Spleen (tissue), 13 donors: ENCODE measurements at places on chromosomes 11 and 22. TPM values are rescaled to one million over a fixed set of nuclear protein-coding genes. Genes with fewer than 3 reads are reported as not detected.

- H3K4me3 ChIP-seq: peak overlapping the region; percentile 87
- H3K4me1 ChIP-seq: peaks cover 46% of the 10 kb centered on the region
- peak overlapping the region; percentile 51 for H3K27ac ChIP-seq
- H3K27me3 ChIP-seq: no peaks in the 10 kb centered on the region
- no peak for DNase-seq
- peaks cover 3% of the 10 kb centered on the region for H3K36me3 ChIP-seq
Observed at GRCh38 chr11:66289548-66290329, 796 bp upstream of the YIF1A start.

- no peaks in the 10 kb centered on the region for H3K27me3 ChIP-seq
- no peaks in the 10 kb centered on the region for H3K4me1 ChIP-seq
- no peak overlapping the region for H3K4me3 ChIP-seq
- no peak overlapping the region for H3K27ac ChIP-seq
- H3K36me3 ChIP-seq: no peaks in the 10 kb centered on the region
Observed at GRCh38 chr11:57539342-57539741, 1.9 kb downstream of the SMTNL1 start.

DNA sequence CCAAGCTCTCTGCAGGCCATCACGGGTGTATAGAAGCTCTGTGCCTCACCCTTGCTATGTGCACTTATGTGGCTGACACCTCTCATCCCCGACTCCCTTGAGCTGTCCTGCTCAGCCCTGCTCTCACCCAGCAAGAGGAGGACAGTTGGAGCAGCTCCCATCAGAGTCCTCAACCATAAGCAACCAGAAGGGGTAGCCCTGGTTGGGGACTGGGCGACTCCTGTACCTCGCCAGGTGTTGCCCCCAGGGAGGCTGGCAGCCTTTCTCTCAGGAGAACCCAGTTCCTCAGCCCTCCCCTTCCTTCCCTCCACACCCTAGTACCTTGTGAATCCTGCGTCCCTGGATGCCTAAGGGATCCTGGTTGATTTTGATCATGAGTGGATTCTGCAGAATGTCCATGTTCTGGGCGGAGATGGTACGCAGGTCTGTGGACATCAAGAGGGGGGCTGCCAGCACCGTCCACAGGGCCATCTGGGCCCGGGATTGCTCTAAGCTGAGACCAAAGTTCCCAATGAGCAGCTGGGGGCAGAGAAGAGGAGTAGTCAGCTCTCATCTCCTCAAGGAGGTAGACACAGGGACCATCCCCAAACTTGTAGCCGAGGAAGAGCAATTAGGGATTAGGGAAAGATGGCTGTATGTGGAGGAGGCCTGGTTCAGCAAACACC lies 8.0 kb downstream of the NAGA start:
- H3K36me3 ChIP-seq: peaks cover 70% of the 10 kb centered on the region
- H3K27ac ChIP-seq: no peak overlapping the region
- no peaks in the 10 kb centered on the region for H3K27me3 ChIP-seq
- DNase-seq: peak; percentile 36

DNA sequence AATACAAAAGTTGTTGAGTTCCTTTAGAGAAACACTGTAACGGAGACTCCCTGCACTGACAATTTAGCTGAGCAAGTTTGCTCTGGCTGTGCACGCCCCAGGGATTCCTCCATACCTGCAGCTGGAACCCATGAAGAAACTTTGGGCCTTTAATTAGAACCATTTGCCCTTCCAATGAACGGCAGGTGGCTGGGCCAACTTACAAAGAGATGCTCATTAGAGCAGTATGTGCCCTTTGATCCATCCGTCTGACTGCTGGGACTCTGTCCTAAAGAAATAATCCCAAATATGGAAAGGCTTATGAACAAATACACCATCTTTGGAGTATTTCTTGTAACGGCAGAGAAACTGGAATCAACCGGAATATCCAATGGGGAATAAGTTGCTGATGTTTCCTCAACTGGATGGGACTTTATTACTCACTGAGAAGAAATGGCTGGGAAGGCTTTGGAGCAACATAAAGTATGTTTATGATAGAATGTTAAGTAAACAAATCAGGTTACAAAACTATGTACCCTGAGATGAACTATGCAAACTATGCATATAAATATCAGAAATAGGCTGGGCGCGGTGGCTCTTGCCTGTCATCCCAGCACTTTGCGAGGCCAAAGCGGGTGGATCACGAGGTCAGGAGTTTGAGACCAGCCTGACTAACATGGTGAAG lies 24.4 kb upstream of the FBLN1 start:
- H3K4me1 ChIP-seq: no peaks in the 10 kb centered on the region
- peak; percentile 12 for DNase-seq
- no peak overlapping the region for H3K4me3 ChIP-seq
- H3K27ac ChIP-seq: no peak overlapping the region

GRCh38 chr11:57514538-57515331 lies 767 bp downstream of the SLC43A1 start:
- DNase-seq: peak; percentile 91
- H3K27me3 ChIP-seq: no peaks in the 10 kb centered on the region
- peaks cover 8% of the 10 kb centered on the region for H3K4me1 ChIP-seq
- H3K4me3 ChIP-seq: peak overlapping the region; percentile 89
- H3K36me3 ChIP-seq: no peaks in the 10 kb centered on the region

GRCh38 chr11:115623021-115623451 lies 118.8 kb upstream of the CADM1 start:
- H3K4me3 ChIP-seq: no peak overlapping the region
- peak; percentile 80 for DNase-seq
- peak overlapping the region; percentile 47 for H3K27ac ChIP-seq
- peaks cover 15% of the 10 kb centered on the region for H3K4me1 ChIP-seq
- no peaks in the 10 kb centered on the region for H3K36me3 ChIP-seq

- no peaks in the 10 kb centered on the region for H3K36me3 ChIP-seq
- H3K27ac ChIP-seq: peak overlapping the region; percentile 96
- H3K4me1 ChIP-seq: peaks cover 25% of the 10 kb centered on the region
- H3K27me3 ChIP-seq: no peaks in the 10 kb centered on the region
- no peak for DNase-seq
Observed at GRCh38 chr11:63680834-63681320, 423 bp upstream of the RTN3 start.

The OR5B21 gene
- 2.6 TPM for total RNA-seq

GRCh38 chr11:44047298-44047697 lies 483 bp upstream of the ACCSL start:
- no peaks in the 10 kb centered on the region for H3K36me3 ChIP-seq
- no peaks in the 10 kb centered on the region for H3K4me1 ChIP-seq
- no peak overlapping the region for H3K4me3 ChIP-seq
- no peak overlapping the region for H3K27ac ChIP-seq

DNA sequence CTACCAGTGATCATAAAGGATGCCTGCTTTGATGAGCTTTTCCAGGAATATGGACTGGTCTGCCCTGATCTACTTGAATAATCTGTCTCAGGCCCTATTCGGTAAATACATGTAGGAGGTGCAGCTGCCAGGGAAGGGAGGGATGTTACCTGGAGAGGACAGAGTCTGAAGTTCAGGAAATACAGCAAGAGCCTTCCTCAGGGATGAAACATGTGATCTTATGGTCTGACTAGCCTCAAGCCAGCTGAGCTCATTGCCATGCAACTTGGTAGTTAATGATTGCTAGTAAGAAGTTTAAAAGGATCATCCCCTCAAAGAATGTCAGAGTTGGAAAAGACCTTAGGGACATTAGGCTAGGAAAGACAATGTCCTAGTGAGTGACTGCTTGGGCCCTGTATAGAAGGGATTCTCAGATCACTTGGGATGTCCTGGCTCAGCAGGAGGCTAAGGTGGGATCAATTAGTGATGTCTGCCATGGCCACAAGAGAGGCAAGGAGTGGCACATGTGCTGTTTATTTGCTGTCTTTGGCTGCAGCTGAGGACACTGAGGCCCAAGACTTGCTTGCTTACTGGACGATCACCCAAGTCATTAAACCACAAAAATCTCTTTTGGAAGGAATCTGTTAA lies 18.5 kb downstream of the PTPRJ start:
- H3K4me1 ChIP-seq: peaks cover 51% of the 10 kb centered on the region
- H3K27ac ChIP-seq: peak overlapping the region; percentile 6
- no peaks in the 10 kb centered on the region for H3K36me3 ChIP-seq
- peak; percentile 9 for DNase-seq

- no peak overlapping the region for H3K27ac ChIP-seq
- H3K4me3 ChIP-seq: no peak overlapping the region
- H3K4me1 ChIP-seq: no peaks in the 10 kb centered on the region
- no peak for DNase-seq
Observed at GRCh38 chr11:105574974-105575373, 34.9 kb upstream of the GRIA4 start.

GRCh38 chr22:31947296-31947695 lies 3.0 kb downstream of the YWHAH start:
- H3K27me3 ChIP-seq: no peaks in the 10 kb centered on the region
- peaks cover 33% of the 10 kb centered on the region for H3K36me3 ChIP-seq
- peak overlapping the region; percentile 17 for H3K4me3 ChIP-seq
- H3K4me1 ChIP-seq: peaks cover 3% of the 10 kb centered on the region

- no peak for DNase-seq
- no peaks in the 10 kb centered on the region for H3K4me1 ChIP-seq
- H3K4me3 ChIP-seq: no peak overlapping the region
Observed at GRCh38 chr22:44311104-44311854, 1.5 kb downstream of the SHISAL1 start.

The CTSD gene
- total RNA-seq: 706 TPM

DNA sequence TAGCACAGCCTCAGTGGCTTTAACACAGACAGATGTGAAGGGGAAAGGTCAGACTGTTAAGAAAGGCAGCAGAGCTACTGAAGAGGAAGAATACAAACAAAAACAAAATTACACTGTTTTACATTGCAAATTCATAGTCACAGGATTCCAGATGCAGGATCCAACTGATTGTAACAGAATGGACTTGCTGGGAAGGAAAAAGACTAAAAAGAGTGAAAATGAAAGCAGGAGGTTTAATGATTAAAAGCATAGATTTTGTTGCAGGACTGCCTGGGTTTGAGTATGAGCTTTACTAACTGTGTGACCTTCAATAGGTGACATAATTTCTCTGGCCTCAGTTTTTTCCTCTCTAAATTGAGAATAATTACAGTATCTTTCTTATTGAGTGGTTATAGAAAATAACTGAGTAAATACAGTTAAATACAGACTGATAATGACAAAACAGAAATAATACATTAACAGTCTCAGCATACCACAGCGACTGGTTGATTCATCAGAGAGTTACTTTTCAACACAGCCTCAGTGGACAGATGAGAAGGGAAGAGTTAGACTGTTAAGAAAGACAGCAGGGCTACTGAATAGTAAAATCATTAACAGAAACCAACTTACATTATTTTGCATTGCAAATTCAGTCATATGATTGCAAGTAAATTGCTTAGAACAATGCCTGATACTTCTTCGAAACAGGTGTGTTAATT lies 704.2 kb upstream of the TENM4 start:
- no peaks in the 10 kb centered on the region for H3K27me3 ChIP-seq
- no peak overlapping the region for H3K27ac ChIP-seq
- no peaks in the 10 kb centered on the region for H3K4me1 ChIP-seq

The OR52E8 gene
- total RNA-seq: not detected

- peaks cover 31% of the 10 kb centered on the region for H3K4me1 ChIP-seq
- H3K4me3 ChIP-seq: peak overlapping the region; percentile 53
- DNase-seq: peak; percentile 75
- H3K27ac ChIP-seq: peak overlapping the region; percentile 55
Observed at GRCh38 chr11:111541254-111542061, 938 bp downstream of the LAYN start.

The TYR gene
- not detected for total RNA-seq

- DNase-seq: no peak
- H3K27ac ChIP-seq: no peak overlapping the region
- H3K4me3 ChIP-seq: no peak overlapping the region
- no peaks in the 10 kb centered on the region for H3K36me3 ChIP-seq
- H3K4me1 ChIP-seq: no peaks in the 10 kb centered on the region
Observed at GRCh38 chr11:29300420-29300819, 716.4 kb downstream of the KCNA4 start.

GRCh38 chr22:38755155-38755910 lies 465 bp downstream of the SUN2 start:
- peak overlapping the region; percentile 80 for H3K4me3 ChIP-seq
- H3K4me1 ChIP-seq: peaks cover 83% of the 10 kb centered on the region
- peak overlapping the region; percentile 94 for H3K27ac ChIP-seq
- H3K36me3 ChIP-seq: peaks cover 15% of the 10 kb centered on the region
- H3K27me3 ChIP-seq: no peaks in the 10 kb centered on the region

The ANGPTL5 gene
- total RNA-seq: not detected

- no peaks in the 10 kb centered on the region for H3K27me3 ChIP-seq
- H3K36me3 ChIP-seq: no peaks in the 10 kb centered on the region
- H3K27ac ChIP-seq: peak overlapping the region; percentile 95
Observed at GRCh38 chr22:37610480-37611129, 2.0 kb downstream of the GGA1 start.

The TRPM5 gene
- total RNA-seq: not detected

The IL17REL gene
- total RNA-seq: 0.23 TPM

The TMEM45B gene
- total RNA-seq: 2.8 TPM

DNA sequence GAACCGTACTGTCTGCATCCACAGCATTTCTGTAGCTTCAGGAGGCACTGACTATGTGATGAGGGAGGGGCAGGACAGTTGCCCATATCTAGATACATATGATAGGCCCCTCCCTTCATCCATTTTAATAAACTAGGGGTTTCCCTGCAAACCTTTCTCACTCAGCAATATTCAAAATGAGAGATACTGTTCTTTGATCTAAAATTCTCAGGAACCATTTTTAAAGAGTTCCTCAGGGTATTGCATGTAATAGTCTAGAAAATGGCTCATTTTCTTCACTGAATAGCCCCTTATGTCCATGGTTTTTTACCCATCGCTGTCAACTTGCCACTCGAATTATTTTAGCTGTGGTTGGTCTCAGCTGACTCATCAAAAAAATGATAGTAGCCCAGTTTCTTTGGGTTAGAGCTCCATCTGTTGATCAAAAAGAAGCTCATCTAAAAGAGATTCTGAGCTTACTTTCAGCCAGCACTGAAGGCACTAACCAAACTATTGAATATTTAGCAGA lies 37.0 kb upstream of the DNAJB7 start:
- H3K36me3 ChIP-seq: no peaks in the 10 kb centered on the region
- H3K27ac ChIP-seq: no peak overlapping the region
- no peaks in the 10 kb centered on the region for H3K27me3 ChIP-seq
- no peaks in the 10 kb centered on the region for H3K4me1 ChIP-seq
- no peak for DNase-seq

The CRYBB3 gene
- total RNA-seq: not detected

The NAALAD2 gene
- total RNA-seq: 10.1 TPM

- H3K27me3 ChIP-seq: no peaks in the 10 kb centered on the region
- no peak overlapping the region for H3K27ac ChIP-seq
- no peaks in the 10 kb centered on the region for H3K36me3 ChIP-seq
- peak; percentile 37 for DNase-seq
Observed at GRCh38 chr11:66361502-66361941, 10.0 kb downstream of the SLC29A2 start.

GRCh38 chr11:63179432-63180041 lies 35.5 kb upstream of the SLC22A24 start:
- H3K36me3 ChIP-seq: no peaks in the 10 kb centered on the region
- H3K27ac ChIP-seq: no peak overlapping the region
- no peaks in the 10 kb centered on the region for H3K4me1 ChIP-seq
- no peak for DNase-seq

DNA sequence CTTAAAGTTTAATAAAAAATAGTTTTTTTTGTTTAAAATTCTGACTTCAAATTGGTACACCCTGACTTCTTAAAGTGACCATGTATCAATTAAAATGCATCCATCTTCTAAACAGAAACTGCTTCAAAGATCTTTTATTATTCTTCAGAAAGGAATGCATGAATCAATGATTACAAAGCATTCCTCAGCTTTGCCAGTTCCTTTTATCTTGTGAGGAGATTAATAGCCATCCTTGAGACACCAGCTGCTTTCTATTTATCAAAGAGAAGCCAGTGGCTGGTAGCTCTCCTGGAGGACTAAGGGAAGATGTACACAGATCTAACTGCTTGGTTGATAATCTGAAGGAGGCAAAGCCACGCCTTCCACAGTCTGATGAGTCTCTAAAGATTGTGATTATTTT lies 2222.5 kb downstream of the LRRC4C start:
- DNase-seq: no peak
- no peak overlapping the region for H3K27ac ChIP-seq
- H3K4me3 ChIP-seq: no peak overlapping the region
- H3K36me3 ChIP-seq: no peaks in the 10 kb centered on the region
- H3K27me3 ChIP-seq: no peaks in the 10 kb centered on the region

The PARVA gene
- total RNA-seq: 44.2 TPM
